ENCODE measurements at places on chromosomes 13 and 19.

GRCh38 chr13:105341758-105342157, 1193.7 kb downstream of the EFNB2 start:
- no peak for DNase-seq

DNA sequence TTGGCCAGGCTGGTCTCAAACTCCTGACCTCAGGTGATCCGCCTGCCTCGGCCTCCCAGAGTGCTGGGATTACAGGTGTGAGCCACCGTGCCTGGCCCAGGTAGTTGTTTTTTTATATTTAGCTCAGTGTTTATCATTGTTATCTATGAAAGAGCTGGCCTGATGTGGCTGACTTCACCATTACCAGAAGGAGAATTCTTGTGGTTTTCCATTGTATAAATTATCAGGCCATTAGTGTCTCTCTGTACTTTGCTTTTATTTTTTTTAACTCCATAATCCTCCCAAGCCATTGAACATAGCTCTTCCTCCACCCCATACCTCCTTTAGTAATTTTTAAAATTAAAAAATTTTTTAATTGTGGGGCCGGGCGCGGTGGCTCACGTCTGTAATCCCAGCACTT, 24.2 kb downstream of the CERS4 start:
- no peak for DNase-seq

DNA sequence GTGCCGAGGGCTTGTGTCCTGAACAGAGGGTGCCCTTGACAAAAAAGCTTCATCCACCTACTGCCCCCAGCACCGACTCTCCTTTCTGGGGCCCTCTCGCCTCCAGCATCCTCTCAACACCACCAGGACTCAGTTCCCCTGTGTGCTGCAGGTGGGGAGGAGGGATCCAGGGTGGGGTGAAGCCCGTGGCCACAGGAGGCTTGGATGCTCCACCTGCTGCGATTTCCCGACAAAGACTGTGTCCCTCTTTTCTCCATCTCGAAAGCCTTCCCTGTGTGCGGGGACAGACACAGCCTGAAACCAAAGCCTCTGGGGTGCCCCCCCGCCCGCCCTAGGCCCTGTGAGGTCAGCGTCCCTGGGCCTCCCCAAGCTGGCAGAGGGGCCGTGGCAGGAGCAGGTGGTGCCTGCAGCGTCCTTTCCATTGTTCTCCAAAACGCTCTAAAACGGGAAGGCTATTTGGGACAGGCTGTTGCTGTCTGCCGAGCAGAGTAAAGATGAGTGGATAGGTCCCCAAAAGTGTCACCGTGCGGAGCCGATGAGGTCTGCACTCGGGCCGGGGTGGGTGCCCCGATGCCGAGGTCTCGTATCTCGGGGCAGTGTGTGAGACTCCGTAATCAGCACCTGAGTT, 185.7 kb downstream of the PTPRS start:
- DNase-seq: no peak

DNA sequence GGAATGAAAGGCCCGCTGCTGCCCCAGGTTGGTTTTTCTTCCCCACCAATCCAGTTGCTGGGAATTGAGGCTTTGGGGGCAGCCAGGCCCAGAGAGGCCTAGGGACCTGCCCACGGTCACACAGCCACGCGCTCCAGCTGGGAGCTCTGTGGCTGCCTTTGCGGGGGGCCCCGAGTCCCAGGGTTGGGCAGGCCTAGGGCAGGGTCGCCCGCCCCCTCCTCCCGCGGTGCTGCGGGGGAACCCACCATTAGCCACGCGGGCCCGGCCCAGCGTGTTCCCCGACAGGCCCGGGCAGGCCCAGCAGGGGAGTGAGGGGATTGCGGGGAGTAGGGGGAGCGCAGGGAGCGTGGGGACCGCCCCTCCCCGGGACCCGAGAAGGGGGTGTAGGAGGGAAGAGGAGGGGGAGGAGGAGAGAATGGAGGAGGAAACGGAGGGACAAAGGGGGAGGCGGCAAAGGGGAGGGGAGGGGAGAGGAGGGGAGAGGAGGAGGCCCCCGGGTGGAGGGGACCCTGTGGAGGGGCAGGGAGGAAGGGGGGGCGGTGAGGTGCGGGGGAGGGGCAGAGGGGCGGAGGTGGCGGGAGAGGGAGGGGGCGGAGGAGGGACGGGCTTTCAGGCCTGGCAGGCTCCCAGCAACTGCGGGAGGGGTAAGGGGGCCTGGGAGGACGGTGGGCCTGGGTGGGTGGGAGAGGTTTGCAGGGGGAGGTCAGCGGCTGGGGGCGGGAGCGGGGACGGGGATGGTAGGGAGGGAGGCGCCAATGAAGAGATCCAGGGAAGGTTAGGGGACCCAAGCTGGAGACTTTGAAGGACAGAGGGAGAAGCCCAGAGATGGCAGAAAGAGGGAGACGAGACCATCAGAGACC, 12.9 kb upstream of the TLE2 start:
- DNase-seq: no peak

DNA sequence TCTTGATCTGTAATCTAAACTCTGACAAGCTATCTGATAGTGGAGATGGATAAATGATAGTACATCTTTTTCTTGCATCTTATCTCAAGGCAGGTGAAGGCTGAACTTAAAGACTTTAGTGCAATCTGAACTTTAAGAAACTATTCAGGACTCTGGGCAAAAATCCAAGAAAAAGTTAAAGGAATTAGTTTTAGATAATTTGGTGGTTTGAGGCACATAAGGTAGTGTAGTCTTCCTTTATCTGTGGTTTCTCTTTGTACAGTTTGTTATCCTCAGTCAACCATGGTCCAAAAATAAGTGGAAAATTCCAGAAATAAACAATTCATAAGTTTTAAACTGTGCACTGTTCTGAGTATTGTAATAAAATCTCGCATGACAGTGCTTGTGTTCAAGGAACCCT, 172.9 kb downstream of the UGGT2 start:
- no peak for DNase-seq

DNA sequence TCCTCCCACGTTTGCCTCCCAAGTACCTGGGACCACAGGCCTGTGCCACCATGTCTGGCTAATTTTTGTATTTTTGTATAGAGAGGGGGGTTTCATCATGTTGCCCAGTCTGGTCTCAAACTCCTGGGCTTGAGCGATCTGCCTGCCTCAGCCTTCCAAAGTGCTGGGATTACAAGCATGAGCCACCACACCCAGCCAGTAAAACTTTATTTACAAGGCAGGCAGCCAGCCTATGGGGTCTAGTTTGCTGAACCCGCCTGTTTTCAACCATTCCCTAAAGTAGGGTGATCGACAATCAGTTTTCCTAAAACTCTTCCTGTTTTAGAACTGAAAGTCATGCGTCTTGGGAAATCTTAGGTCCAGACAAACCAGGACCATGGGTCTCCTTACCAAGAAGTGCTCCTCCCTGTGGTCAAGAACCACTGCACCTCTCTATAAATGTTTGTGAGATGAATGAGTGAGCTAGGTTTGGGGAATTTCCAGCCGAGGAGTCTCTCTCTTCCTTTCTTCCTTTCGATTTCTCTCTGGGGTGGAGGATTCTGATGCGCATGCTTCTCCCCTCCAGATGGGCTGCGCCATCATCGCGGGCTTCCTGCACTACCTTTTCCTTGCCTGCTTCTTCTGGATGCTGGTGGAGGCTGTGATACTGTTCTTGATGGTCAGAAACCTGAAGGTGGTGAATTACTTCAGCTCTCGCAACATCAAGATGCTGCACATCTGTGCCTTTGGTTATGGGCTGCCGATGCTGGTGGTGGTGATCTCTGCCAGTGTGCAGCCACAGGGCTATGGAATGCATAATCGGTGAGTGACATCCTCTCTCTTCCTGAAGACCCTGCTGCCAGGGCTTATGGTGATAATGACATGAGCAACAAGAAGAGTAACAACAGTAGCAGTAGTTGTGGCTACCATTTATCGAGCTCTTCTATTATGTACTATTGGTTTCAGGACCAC, 38.7 kb downstream of the ADGRE1 start:
- no peak for DNase-seq

- no peak for DNase-seq
Observed at GRCh38 chr13:36133950-36134626, 2.9 kb upstream of the DCLK1 start.

- no peak for DNase-seq
Observed at GRCh38 chr19:13102666-13103580, at the start of gene LYL1. TSS of gene LYL1 (minus strand) at chr19:13102858. CDS start at chr19:13101171, 1,687 bp downstream.

DNA sequence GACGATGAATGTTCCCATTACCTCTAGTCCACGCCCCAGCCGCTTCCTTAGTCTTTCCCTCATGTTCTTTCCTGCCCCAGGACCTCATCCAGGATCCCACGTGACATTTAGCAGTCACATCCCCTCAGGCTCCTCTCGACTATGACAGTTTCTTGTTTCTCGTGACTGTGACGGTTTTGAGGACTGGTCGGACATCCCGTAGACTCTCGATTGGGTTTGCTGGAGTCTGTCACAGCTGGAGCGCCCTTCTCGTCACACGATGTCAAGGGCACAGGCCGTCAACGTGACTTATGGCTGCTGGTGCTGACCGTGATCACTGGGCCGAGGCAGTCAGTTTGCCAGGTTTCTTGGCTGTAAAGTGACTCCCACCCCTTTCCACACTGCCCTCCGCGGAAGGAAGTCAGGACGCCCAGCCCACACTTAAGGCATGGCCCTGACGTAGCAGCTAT, 22.8 kb downstream of the ELAVL1 start:
- no peak for DNase-seq

- no peak for DNase-seq
Observed at GRCh38 chr13:112626124-112626523, 38.2 kb upstream of the TUBGCP3 start.

DNA sequence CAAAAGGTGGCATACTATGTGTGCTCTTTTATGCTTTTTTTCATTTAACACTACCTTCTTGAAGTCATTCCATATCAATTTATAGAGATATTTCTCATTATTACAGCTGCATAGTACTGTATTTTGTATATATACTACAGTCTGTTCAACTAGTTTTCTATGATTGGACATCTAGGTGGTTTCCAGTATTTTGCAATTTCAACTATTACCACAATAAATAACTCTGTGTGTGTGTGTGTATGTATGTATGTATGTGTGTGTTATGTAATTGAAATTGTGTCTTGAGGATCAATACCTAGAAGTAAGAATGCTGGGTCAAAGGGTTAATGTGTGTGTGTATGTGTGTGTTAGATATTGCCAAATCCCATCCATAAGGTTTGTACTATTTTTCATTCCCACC, 7.0 kb downstream of the LPAR6 start:
- DNase-seq: no peak

- peak; percentile 26 for DNase-seq
Observed at GRCh38 chr19:53466726-53467484, 628 bp upstream of the ZNF813 start.

GRCh38 chr13:23020246-23020843, 160.4 kb upstream of the SGCG start:
- peak; percentile 97 for DNase-seq

DNA sequence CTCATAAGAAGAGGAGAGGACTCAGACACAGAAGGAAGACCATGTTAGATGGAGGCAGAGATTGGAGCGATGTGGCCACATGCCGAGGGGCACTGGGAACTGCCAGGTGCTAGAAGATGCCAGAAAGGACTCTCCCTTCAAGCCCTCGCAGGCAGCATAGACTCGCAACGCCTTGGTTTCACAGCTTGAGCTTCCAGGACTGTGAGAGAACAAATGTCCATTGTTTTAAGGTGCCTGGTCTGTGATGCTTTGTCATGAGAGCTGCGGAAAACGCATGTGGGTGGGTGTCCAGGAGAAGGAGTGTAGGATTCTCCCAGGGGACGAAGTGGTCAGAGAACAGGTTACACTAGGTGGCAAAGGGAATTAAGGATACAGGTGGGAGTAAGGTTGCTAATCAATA, 125.9 kb upstream of the USP29 start:
- DNase-seq: no peak

DNA sequence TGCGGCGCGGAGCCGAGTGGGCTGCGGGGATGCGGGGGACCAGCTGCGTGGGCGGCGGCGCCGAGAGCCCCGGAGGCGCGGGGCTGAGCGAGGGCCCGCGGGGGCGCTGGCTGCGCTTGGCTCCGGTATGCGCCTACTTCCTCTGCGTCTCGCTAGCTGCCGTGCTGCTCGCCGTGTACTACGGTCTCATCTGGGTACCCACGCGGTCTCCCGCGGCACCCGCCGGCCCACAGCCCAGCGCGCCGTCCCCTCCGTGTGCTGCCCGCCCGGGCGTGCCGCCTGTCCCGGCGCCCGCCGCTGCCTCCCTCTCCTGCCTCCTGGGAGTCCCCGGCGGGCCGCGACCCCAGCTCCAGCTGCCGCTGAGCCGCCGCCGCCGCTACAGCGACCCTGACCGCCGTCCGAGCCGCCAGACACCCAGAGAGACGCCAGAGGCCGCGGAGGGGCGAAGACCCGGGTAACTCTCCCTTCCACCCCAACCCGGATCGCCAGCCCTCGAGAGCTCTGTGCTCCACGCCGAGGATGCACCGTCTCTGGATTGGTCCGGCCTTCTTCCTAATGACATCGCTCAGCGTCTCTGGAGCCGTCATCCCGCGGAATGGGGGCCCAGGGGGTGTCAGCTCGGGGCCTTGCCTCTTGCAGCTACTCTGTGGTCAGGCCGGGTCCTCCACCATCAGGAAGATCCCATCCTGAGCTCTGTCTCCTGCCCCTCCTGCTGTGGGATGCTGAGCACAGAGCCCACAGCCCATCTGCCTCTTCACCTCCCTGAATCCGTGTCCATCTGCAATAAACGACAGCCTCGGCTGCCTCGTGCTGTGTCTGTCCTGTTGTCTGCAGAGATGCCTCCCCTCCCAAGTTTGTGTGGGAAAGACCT, 441 bp downstream of the INAFM1 start:
- peak; percentile 56 for DNase-seq

All from NCI-H82 (cell line).